ENCODE measurements at places on chromosomes 1 and 21.

DNA sequence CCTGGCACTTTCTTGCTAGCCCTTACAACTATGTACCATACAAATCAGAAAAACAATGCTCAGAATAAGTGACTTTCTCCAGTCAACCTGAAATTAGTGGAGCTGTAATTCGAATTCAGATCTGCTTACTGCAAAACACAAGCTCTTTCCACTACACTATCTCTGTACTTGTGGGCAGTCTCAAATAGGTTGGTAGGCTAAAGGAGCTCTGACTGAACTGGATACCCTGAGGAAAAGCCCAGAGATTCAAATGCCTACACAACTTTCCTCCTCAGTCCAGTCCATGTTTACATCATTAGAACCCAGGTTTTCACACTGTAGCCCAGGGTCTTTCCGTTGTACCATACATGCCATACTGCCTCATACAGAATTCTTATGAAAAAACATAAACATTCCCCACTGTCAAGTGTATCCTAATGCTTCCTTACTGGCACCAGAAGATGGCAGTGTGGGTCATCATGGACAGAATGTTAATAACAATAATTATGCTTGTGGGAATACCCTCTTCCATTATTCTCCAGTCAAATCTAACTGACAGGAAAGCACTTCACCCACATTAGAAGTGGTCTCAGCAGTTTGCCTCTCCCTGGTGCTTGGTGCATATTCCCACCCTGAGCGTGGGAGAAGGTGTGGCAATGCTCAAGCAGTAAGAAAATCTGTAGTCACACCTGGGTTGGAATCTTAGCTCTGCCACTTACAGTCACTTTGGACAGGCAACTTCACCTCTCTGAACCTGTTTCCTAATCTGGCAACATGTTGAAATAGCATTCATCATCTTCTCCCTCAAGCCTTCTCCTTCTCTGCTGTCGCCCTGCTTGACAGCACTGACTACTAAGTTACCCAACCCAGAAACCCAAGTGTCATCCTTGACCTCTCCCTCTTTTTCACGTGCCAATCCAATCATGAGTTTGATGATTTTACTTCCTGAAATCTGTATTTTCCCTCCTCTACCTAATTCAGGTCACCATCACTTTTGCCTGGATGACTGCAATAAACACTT lies 14.4 kb upstream of the ZFYVE9 start:
- peak; percentile 66 for DNase-seq

GRCh38 chr1:58755468-58755872 lies 28.4 kb downstream of the JUN start:
- DNase-seq, result no peak

GRCh38 chr1:85296980-85297379 lies 20.5 kb upstream of the BCL10 start:
- DNase-seq, result no peak

GRCh38 chr1:60863131-60863530 lies 219.2 kb upstream of the NFIA start:
- DNase-seq, result no peak

DNA sequence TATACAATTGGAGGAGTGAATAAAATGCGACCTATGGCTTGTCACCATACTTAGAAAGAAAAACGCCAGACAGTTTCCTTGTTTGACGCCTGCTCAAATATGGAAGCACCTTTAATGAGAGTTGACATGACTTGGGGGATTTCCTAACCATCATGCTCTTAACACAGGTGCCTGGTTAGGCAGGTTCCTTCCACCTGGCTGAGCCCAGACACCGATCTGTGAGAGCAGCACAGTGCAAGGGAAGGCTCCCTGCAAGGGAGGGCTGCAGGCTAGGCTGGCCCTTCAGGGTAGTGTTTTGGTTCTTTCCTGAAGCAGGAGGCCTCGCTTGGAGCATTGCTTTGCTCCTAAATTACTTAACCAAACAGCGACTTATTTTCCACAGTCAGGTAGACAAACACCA lies 24.6 kb upstream of the KLHDC8A start:
- no peak for DNase-seq

GRCh38 chr1:55443175-55443915 lies 228.2 kb upstream of the USP24 start:
- DNase-seq, result peak; percentile 13

DNA sequence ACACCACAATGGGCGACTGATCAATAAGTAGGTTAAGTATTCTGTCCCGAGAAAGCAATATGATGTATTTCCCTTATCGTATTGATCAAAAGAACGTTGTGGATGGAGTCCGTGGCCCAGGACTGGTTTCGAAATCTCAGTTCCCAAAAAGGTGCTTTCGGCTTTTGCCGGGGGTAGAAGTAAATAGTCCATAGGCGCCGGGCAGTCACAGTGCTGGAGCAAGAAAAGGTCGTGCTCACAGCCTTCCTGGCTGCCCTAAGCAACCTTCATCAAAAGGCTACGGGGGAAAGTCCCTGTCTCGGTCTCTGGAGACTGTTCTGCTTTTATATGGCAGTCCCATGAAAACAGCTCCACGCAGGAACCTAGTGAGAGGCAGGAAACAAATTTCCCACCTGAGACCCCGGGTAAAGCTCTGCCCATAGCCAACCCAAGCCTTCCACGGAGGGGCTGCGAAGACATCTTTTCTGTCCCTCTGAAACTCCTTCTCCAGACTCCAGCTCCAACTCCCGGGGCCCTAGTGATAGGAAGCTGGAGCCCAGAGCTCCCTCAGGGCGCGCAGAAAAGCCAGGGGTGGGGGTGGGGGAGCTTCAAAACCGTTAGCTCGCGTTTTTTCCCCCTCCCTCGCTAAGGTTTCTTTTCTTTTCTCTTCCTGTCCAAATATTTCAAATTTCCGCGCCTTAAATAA lies 7.0 kb downstream of the CDKN2C start:
- no peak for DNase-seq

GRCh38 chr1:223363856-223364684 lies at the start of gene SUSD4:
Gene SUSD4 (minus strand): TSS chr1:223364176. CDS start chr1:223363425, 751 bp downstream.
- DNase-seq, result peak; percentile 89

GRCh38 chr1:74858136-74858535 lies 125.2 kb downstream of the TYW3 start:
- no peak for DNase-seq

DNA sequence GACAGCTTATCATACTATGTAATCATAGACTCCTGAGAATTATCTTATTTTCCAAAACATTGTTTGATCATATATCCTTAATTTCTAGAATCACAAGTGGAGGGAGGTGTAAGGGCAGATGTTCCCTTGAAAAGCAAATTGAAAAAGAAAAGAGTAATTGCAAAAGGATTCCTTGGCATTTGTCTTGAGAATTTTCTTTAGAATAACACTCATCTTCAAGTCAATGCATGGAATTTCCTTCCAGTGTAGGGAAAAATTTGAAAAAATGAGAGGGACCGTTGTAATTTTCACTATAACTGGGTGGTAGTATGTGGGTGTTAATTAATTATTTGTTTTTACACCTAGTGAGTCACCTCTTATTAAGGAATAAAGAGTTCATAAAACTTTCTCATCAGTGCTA lies 724.6 kb upstream of the ADAMTS5 start:
- no peak for DNase-seq

DNA sequence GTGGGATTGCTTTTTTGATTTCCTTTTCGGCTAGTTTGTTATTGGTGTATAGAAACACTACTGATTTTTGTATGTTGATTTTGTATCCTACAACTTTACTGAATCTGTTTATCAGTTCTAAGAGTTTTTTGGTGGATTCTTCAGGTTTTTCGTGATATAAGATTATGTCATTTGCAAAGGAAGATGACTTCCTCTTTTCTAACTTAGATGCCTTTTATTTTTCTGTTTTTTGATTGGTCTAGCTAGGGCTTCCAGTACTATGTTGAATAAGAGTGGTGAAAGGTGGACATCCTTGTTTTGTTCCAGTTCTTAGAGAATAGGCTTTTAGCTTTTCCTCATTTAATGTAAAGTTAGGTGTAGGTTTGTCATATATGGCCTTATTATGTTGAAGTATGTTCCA lies 13.1 kb upstream of the NHLH2 start:
- DNase-seq, result no peak

- DNase-seq, result no peak
Measured at GRCh38 chr1:2460203-2460602, 15.9 kb upstream of the PLCH2 start.

DNA sequence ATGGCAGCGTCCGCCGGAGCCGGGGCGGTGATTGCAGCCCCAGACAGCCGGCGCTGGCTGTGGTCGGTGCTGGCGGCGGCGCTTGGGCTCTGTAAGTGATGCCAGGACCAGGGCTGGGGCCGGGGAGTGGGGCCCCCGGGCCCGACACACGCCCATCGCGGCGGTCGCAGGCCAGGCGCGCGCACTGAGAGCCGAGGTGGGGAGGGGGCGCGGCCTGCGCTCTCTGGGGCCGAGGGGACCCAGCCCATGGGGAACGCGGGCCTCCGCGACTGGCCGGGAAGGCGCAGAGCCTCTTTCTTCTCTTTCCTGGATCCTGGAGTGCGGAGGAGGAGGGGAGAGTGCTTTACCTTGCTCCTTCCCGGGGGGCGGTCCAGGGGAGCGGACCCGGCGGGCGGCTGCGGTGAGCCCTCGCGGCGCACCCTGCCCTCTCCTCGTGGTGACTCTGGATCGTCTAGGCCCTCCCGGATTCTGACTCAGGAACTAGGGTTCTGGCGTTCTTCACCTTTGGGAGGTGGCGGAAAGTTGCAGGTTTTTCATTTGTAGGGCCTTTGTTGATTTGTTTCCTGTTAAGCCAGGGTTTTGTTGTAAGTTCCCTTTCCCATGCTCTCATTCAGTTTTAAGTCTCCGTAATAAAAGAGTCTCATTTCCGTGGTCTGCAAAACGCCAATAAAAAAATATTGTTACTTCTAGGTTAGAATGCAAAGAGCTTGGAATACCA lies 529 bp downstream of the MPZL1 start:
- peak; percentile 29 for DNase-seq

DNA sequence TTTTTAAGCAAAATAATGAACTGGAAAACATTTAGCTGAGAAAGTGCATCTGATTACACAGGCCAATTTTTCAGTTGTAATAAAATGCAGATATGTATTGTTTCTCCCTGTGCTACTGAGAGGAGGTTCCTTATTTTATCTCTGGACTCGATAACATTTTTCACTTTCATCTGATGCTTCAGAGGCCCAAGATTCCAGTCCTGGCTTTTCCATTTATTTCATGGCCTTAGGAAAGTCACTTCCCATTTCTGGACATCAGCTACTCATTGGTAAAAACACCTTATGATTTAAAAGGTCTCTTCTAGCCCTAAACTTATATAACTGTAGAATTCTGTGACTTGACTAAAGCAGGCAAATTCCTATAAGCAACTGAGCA lies 203.5 kb downstream of the HHAT start:
- DNase-seq, result no peak

DNA sequence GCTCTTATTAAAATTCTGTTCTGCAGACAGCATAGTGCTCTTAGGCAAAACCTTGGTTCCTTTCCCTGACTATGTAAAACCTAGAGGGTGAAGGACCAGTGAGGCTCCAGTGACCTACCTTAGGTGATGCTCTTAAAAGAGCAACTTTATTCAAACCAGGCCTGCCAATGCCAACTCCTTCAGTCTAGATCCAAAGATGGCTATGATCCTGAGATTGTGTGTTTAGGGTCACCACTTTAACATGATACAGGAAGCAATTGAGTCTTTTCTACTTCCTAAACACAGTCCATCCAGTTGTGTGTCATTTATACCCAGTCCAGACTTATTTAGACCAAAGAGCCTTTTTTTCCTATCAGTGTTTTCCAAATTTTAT lies 10.8 kb downstream of the MCL1 start:
- no peak for DNase-seq

DNA sequence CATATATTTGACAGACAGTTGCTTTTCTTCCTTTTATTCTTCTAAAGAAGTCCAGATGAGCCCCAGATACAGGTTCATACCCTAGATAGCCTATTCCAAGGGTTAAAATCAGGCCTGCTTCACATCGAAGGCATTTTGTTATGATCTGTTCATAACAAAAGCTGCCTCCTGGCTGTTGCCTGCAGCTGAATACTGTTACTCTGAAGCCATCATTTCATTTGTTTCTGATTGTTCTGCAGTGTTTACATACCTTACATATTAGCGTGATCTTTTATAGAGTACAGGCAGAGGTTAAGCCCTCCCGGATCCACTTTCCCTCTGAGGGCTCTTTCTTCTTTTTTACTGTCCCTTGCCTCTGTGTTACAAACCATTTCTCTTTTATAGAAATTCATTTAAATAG lies 219.0 kb upstream of the HOOK1 start:
- no peak for DNase-seq

GRCh38 chr1:208653426-208653825 lies 409.2 kb upstream of the PLXNA2 start:
- DNase-seq, result no peak

GRCh38 chr21:46323227-46323709 lies 402 bp downstream of the C21orf58 start:
- no peak for DNase-seq

DNA sequence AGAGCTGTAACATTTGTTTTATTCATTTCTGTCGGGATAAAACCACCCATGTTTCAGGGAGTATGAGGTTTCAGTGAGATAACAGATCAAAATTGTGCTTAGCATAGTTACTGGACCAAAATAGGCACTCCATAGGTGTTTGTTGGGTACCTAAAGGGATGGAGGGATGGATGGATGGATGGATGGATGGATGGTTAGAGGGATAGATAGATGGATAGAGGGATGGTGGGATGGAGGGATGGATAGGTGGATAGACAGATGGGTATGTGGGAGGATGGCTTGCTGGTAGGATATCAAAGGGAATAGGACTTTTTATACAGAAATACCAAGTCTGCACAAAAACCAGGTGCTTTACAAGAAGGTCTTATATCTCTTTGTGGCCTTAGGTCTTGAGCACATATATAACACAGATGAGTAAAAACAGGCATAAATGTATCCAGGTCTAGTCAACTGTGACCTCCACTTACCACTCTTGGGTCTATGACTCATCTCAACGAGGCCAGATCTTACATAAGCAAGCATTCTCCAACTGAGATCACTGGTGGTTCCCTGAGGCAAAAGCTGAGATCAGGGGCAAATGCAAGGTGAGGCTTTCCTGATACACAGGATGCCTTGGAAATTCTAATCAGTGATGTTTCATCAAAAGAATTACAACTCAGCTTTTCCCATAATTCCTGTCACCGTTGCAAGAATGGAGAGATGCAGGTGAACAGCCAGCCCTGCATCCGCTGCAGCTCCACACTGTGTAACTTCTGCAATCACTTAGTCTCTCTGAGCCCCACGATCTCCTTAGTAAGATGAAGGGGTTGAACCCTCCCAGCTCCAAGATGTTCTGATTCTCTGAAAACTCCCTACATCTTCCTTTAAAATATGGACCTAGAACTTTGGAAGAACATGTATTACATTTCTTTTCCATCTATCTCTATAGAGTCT lies 32.0 kb downstream of the PTAFR start:
- DNase-seq, result no peak

- no peak for DNase-seq
Measured at GRCh38 chr1:25106352-25106751, 126.0 kb downstream of the SYF2 start.

All from cerebellum (tissue), 4 donors.